ENCODE measurements at places on chromosomes 4 and X.

- DNase-seq, result no peak
Measured at GRCh38 chr4:185997296-185997695, 71.7 kb upstream of the TLR3 start.

- no peak for DNase-seq
Measured at GRCh38 chr4:105068516-105068915, 78.2 kb upstream of the TET2 start.

DNA sequence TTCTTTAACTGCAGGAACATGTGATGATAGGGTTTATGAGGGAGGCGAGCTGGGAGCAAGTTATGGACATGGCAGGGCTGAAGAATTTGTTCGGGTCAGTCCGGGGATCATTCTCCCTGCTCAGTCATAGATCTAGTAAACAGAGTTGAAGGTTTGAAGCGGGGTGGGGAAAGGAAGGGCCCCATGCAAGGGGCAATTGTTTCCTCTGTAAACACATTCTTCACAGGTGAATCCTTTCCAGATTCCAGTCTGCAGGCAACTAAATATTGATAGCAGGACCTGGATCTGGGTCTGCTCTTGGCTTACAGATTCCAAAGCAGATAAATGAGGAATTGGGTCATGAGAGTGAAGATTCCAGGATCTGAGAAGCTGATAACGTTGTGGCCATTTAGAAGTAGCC, 44.3 kb upstream of the ARHGAP24 start:
- DNase-seq, result no peak

GRCh38 chrX:111262086-111262485, 8.2 kb downstream of the CAPN6 start:
- DNase-seq, result no peak

DNA sequence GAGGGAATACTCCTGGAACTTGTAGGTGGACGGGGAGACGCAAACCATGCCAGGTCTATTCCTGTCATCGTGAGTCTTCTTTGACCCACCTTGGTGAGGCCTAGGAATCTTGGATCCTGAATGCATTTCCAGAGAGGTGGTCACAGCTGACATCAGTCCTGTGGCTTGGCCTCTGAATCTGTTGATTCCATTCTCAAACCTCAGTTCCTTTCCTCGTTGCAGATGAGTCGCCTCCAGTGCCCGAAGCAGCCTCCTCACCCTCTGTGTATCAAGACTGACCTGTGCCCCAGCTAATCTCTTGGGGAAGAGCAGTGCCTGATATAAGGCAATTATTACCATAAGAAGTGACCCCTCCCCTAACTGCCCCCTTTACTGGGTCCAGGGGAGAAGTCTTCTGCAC, 118.1 kb downstream of the SMIM20 start:
- DNase-seq, result no peak

DNA sequence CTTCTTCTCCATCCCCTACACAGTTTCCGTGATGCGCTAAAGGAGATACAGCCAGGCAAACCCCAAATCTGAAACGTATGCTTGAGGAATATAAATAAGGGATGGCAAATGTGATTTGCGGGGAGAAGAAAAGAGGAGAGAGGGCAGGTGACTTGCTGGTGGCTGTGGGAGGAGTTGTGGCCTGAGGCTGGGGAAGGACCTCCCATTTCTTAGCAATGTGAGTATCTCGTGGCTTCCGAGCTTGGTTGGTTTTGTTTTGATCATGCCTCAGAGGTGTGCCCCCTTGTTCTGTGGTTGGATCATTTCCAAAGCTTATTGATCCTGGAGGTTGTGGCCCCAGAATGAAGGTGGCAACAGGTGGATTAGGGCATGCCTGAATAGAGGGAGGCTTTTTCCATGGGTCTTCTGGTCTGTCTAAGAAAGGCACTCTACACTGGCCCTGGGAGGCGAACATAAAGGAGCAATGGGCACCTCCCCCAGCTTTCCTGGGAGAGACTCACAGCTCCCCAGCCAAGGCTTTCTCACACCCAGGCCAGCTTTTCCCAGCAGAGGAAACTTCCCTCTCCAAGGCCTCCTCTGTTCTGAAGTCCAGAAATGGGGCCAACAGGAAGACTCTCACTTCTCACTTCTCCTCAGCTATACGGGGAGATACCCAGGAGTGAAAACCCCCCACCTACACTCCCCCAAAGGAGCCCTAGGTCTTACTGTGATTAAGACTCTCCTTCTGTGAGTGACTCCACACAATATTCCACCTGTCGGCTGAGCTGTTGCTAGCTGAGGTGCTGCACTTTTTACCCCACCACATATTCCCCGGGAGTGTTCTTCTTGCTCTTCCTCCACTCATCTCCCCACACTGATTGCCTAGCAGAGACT, 40.0 kb downstream of the C4orf51 start:
- DNase-seq, result no peak

DNA sequence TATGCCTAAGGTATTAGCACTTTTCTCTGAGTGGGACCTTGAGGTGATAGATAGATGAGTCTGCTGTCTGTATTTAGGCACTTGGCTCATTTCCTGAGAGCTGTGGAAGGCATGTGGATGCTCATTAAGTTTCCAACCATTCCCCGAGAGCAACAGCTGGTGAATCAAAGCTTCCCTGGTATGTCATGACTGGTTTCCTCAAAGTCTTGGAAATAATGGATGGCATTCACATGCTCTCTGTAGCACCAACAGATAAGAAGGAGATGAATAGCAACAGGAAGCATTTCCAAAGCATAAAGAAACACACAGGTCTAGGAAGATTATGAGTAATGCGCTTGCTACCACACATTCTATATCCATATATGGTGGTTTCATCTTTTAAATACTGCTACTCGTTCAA, 118.3 kb upstream of the ETNPPL start:
- DNase-seq, result no peak

GRCh38 chr4:74039315-74039763, 850 bp upstream of the CXCL3 start:
- no peak for DNase-seq

DNA sequence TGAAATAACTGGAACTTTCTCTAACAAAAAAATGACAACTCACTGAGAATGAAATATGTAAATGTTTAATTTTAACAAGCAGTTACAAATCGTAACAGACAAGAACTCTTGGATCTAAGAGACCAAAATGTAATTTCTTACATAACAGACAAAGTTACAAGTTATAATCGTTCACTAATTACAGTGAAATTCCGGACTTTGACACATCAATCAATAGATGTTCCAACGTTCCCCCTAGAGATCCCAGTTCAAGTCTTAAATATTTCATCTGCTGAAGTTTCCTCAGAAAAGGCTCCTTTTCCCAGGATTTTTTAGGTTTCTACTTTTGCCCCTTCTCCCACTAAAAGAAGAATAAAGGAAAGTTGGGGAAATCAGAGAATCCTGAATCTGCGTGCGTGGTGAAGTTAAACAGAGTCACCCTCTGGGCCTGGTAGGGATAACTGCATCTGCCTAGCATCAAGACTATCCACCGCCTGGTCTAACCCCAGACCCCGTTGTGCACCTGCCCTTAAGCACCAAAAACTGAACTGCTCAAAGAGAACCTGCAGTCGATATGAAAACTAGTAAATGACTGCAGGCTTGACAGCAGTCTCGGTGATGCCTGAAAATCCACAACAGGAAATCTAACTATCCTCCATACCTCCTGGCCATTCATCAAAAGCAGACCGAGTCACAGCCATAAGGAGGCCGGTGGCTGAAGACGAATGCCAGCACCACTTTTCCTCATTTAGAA, 2.3 kb downstream of the IRF2 start:
- DNase-seq, result no peak

- no peak for DNase-seq
Measured at GRCh38 chr4:38315286-38315685, 348.7 kb upstream of the KLF3 start.

GRCh38 chr4:98711526-98711925, 53.1 kb upstream of the TSPAN5 start:
- no peak for DNase-seq

DNA sequence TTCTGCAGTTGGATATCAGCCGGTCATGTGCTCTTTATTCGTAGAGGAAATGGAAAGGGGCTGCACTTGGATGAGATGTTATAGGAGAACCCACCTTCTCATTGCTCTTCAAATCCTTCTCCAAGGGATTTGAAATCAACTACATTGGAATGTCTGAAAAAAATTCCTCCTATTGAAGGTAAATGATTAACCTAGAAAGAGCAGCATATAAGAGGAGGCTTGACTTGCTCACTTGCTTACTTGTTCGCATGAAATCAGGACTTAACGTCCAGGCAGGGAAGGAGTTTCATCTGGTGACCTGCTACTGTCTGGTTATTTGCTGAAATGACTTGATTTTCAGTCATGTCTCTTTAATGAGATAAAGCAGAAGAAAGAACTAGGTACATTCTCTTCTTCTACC, 338.4 kb upstream of the NOCT start:
- no peak for DNase-seq

DNA sequence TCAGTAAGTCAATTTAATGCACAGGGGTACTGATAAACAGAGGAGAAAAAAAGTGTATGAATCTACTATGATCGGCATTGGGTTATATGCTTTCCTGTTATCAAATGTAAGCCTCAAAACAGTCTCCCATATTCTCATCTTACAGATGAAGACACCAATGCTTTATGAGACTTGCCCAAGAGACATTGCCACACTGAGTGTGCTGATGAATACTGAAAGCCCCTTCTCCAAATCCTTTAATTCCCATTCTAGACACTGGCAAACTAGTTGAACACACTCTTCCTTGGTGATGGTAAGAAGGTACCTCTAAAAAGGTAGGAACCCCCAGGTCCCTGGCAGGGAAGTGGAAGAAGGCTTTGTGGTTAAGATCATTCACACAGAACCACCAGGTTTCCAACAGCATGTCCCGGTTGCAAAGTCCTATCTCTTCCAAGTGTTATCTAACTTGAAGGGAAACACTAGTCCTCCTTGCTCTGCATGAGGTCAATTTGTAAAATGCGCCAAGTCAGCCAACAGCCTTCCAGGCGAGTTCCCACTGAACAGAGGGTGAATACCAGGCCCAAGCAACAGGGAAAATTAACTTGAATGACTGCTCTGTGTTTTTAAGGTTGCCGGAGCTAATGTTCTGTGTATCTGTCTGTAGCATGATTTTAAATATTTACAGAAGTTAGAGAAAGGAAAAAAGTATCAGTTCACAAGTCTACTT, 5.1 kb downstream of the SETD7 start:
- no peak for DNase-seq

GRCh38 chr4:55635741-55636655, at the start of gene NMU:
Gene NMU (minus strand): TSS chr4:55636298. CDS start chr4:55636192, 106 bp downstream.
- no peak for DNase-seq

GRCh38 chr4:84753321-84753972, 170.5 kb downstream of the CDS1 start:
- DNase-seq, result peak; percentile 12

GRCh38 chrX:153953342-153953830, 8.9 kb upstream of the RENBP start:
- peak; percentile 45 for DNase-seq

DNA sequence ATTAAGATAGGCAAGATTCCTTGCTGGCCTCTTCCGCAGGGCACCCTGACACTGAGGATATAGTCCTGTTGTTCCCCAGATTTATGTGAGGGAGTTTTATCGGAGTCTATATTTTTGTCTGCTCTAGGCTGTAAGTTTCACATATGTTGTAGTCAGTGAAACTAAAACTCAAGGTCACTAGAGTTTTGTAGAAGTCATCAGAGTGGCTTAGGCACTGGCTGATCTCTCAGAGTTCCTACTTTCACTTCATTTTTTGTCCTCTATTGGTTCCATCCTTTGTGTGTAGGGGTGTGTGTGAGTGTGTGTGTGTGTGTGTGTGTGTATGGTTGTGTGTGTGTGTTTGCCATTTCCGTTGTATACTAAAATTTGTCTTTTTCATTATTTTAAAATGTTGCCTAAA, 577.5 kb downstream of the IQCM start:
- no peak for DNase-seq

DNA sequence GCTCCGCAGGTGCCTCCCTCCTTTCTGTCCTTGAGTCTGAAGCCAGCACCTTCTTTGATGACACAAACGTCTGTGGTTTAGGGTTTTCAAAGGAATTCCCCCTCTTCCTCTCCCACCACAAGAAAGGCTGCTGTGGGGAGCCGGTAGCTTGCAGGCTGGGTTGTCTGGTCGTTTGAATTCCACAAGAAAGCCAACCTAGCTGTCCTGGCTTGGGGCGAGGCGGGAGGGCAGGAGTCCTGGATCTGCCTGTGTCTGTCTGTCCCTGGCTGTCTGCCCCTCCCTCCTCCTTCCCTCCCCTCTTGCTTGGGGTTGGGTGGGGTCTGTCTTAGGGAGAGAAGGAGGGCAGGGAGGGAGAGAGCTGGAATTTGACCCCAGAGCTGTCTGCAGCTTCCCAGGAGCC, 56.3 kb downstream of the SHROOM2 start:
- DNase-seq, result no peak

- DNase-seq, result no peak
Measured at GRCh38 chrX:74080165-74080564, 223.8 kb upstream of the ZCCHC13 start.

DNA sequence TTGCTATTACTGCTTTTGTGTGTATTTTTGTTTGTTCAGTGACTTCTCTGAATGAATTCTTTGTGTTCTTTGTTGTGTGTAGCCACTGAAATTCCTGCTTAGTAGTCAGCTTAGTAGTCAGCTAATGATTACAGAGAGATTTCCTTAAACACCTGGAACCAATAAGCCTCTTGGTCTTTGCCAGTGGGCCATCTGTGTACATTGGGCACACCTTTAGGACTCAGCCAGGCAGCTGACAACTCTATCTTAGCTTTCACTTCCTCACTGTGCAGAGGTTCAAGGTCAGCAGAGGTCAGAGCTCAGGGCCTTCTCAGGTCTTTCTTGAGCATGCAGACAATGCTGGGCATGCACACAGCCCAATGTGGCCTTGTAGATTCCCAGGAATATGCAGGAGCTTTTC, 59.3 kb downstream of the RWDD4 start:
- DNase-seq, result no peak
